ENCODE measurements at places on chromosomes 12 and 14.

DNA sequence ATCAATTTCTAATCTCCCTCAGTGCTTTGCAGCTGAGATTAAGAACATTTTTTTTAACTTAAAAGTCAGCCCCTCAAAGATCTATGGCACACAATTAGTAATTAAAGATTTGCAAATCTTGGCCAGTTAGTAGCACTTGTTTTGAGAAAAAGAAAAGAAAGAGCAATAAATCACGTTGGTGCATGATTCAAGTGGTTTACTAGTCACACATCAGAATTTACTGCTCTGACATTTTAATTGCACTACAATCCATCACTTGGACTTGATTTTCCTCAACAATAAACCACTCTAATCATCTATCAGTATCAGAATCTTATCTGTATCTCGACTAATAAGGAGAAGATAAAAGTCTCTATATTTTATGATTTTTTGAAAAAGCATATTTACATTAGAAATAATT is 154.3 kb downstream of the HELB start:
- no peak for DNase-seq

DNA sequence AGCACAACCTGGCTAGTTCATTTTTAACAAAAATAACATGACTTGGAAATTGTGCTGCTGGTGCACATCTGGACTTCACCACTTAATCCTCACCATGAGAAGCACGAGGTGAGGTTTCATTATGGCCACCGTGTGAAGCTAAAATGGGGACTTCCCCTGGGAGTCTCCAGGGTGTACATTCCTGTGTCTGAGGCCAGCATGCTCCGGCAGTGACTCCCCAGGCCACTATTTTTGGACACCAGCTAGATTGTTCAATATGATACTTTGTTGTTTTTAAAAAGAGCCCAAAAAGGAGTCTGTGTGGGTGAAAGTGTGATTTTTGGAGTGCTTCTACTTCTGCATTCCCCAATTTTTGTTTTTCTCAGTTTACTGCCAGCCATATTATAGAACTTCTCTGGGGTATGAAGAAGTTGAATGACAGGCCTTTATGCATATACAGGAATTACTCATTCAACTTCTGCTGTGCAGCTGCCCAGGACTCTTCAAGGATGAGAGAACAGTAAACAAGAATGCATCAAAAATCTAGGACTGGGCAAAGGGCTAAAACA is 16.9 kb upstream of the AICDA start:
- peak; percentile 51 for DNase-seq

GRCh38 chr14:55389330-55389729 is 22.3 kb downstream of the ATG14 start:
- DNase-seq = peak; percentile 56

DNA sequence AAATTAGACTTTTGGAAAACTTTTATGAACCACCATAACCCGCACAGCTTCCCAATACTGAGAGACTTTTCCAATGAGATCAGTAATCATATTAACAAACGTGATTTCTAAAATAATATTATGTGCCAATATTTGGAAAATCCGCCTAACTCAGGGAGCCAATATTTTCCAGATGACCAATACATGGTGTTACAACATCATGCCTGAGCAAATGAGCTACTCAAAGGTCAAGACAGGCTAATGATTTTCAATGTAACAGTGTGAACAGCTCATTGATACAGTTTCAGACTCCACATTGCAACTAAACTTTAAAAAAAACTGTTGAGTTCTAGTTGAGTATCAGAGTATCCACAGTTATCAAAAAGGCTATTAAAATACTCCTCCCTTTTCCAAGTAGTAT is 46.8 kb downstream of the RNF34 start:
- DNase-seq = no peak

- DNase-seq = no peak
Observed at GRCh38 chr12:1419849-1420371, 174.5 kb downstream of the FBXL14 start.

DNA sequence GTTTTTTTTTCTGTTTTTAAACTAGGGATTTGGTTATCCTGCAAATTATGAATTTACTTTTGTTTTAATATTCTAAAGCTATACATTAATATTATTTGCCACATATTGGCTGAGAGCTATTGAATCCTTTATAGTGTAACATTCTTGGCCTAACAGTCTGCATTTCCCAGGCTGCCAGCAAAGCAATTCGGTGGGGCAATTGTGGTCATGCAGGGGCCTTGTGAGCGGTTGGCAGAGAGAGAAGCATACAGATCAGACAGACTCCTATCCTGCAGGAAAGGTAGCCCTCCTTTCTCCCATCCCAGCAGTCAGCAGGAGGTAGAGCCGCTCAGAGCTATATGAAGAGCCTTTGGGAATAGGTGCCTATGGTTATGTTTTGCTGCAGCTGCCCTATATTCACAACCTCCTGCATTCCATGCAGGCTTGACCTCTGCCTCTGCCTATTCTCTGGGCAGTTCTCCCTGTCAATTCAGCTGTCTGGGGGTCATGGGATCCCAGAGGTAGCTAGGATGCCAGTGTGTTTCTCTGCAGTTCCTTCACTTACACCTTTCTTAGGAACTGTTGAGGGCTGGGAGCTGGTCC is 144.7 kb downstream of the GPHN start:
- no peak for DNase-seq

GRCh38 chr12:11556682-11557081 is 92.8 kb upstream of the ETV6 start:
- no peak for DNase-seq

- no peak for DNase-seq
Observed at GRCh38 chr12:123354600-123354999, 10.0 kb downstream of the SBNO1 start.

GRCh38 chr12:28171356-28172060 is 18.7 kb upstream of the CCDC91 start:
- peak; percentile 18 for DNase-seq

DNA sequence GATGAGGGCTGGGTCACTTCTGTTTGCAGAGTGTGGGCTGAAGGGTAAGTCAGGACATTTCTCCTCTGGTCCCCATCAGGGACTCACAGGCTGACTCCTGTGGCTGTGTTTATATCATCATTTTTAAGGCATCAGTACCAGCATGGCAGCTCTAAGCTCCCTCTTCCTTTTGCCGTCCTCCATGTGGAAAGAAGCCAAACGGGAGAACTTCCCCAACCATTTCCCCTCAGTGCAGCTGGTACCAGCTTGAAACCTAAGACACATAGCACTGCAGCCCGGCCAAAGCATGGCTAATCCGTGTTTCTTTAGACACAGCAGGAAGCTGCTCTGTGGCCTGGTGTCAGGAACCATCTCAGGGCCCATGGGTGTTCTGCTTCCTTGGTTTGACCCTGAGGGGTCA is 31.9 kb upstream of the ATP2A2 start:
- DNase-seq = no peak

DNA sequence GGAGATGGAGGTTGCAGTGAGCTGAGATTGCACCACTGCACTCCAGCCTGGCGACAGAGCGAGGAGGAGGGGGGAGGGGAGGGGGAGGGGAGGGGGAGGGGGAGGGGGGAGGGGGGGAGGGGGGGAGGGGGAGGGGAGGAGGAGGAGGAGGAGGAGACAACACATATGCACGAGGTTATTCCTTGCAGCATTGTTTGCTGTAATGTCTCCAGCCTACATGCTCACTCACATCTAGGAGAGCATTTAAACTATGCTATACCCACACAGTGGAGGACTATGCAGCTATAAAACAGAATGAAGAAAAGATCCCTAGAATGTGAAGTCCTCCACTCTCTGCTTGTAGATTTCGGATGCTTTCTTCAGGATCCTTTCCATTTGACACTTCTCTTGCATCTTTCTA is 3.5 kb upstream of the HIGD1C start:
- no peak for DNase-seq

DNA sequence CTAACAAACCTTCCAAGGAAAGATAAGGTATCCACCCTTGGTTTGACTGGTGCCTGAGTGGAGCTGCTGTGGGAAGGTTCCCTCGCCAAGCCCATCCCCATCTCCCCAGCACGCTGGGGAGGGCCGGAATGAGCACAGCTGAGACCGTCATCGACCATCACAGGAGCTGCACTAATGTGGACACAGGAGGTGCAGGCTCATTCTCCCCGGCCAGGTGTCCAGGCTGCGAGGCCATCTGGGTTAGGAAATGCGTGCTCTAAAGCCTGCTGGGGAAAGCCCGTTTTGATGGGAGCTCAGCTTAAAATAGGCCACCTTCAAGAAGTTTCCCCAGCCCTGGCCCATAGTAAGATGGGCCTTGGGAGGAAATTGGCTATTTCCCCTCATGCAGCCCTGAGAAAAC is 35.2 kb upstream of the FOXN3 start:
- DNase-seq = no peak
